Stimulated activated CD8-positive, alpha-beta memory T cell treated with anti-CD3 and anti-CD28 coated beads, Interleukin-7, amount 100 ng/mL, for 48 hours (primary cell): ENCODE measurements at places on chromosomes 3 and 15.

- no peak for DNase-seq
Observed at GRCh38 chr3:150875548-150875947, 29.7 kb downstream of the MINDY4B start.

- no peak for DNase-seq
Observed at GRCh38 chr15:60751985-60752952, 273.3 kb upstream of the ICE2 start.

GRCh38 chr3:164371681-164372080 is 706.6 kb downstream of the SI start:
- DNase-seq, result no peak

DNA sequence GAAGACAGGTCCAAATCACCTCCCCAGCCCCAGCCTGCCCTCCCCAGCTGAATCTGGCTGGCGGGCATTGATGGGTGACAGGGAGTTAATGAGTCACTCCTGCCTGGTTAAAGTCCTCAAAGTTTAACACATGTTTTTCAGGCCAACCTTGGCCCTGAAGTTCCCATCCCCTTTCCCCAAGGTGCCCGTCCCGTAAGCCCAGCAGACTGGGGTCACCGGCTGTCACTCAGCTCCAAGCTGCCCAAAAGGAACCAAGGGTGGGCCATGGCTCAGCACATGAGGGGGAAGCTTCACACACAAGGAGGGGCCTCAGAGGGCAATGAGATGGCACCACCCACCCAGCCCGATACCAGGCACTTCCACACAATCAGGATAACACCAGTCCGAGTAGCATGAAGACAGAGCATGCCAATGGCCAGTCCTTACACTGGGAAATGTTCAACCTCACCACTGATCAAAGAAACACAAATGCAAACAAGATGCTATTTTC is 10.2 kb upstream of the KLF15 start:
- DNase-seq, result no peak

- DNase-seq, result no peak
Observed at GRCh38 chr15:55407498-55408011, 604 bp downstream of the CCPG1 start.

DNA sequence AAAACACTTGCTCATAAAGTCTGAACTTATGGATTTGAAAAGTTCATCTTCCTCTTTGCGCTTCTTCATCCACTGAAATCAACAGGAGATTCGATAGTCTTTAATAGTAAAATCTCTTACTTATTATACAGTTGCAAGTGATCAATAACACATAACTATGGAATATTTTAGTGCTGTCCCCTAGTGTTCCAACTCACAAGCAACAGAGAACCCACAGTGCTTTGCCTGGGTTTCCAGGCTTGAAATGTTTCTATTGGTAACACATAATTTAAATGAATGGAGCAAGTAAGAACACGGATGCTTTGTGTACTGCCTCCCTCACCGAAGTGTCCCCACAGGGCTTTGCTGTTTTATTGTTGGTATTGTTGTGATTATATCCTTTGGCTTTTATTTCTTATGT is 93.5 kb downstream of the WDR72 start:
- DNase-seq, result no peak

- DNase-seq, result no peak
Observed at GRCh38 chr15:101427606-101428487, 61.7 kb downstream of the PCSK6 start.

DNA sequence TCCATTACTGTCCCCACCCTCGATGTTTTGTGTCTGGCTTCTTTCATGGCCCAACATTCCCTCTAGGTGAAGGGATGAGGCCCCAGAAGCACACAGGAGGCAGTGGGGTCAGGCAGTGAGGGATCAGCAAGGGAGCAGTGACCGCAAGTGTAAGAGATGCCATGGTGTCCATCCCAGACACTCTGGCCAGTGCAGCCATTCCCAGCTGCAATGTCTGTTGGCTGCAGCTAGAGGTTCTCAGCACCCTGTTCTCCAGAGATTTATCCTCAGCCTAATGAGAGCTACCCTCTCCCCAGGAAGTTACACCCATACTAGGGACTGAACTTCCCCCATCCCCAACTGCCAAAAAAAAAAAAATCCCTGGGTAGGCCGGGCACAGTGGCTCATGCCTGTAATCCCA is 40.2 kb downstream of the TRANK1 start:
- DNase-seq, result no peak

DNA sequence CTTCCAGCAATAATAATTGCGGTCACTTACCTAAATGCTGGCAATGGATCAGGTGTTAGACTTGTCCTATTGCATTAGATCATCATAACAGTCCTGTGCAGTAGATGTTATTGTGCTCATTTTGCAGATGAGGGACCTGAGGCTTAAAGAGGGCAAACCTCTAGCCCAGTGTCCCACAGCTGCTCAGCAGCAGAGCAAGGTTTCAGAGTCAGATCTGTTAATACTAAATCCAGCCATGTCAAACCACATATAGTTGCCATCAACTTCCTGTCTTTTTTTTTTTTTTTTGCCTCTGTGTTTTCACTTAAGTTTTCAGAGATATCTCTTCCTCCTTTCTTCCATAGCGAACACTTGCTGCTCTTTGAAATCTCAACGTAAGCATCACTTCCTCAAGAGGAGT is 12.1 kb downstream of the FEZF2 start:
- no peak for DNase-seq

DNA sequence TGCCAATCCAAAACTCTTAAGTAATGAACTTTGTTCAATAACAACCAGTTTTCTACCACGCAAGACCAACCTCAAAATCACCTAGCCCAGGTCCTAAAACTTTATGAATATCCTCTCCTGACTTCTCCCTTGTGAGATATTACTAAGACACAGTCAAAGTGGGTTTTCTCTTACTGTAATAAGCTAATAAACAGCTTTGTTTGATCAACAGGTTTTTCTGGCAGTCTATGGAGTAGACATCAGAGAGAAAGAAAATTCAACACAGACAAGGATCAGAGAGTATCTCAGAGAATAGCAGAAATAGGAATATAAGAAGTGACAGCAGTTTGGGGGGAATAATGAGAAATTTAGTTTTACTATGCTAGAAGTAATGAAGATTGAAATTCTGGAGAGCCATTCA is 79.6 kb downstream of the NR2E3 start:
- DNase-seq, result no peak

- DNase-seq, result no peak
Observed at GRCh38 chr15:69891070-69891536, 206.6 kb downstream of the TLE3 start.

GRCh38 chr3:194728986-194729385 is 43.3 kb downstream of the FAM43A start:
- no peak for DNase-seq

DNA sequence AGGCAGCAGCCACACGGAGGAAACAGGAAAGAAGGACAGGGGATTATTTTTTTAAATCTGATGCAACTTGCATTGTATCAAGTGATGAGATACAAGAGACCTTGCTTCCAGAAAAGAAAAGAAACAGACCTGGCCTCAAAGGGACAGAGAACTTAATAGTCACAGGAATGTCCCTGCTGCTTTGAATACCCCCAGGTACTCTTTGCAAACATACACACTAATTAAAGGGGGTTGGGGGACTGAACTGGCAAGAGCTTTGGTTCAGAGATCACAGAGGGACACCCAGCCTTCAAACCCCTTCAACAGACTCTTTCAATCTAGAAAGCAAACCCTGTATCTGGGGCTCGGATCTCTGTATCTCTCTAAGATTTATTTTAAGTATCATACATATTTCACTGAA is 18.0 kb downstream of the TNIK start:
- DNase-seq, result no peak

DNA sequence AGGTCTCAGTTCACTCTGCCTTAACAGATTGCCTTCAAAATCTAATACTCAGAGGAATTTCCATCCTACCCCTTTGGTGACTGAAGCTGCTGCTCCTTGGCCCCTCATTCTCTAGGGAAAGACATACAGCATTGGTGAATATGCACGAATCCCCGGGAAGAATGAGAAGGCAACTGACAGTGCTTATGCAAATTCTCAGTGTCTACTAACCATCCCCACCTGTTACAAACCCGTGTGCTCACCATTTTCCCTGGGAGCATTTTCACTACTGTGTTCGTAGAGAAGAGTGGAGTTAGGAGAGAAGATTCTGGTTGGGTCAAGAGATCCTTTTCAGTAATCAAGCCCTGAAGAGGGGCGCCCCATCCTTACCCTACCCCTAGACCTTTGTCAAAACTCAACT is 37.7 kb downstream of the SYNM start:
- no peak for DNase-seq

GRCh38 chr3:52518723-52519444 is 14.8 kb downstream of the NT5DC2 start:
- no peak for DNase-seq

DNA sequence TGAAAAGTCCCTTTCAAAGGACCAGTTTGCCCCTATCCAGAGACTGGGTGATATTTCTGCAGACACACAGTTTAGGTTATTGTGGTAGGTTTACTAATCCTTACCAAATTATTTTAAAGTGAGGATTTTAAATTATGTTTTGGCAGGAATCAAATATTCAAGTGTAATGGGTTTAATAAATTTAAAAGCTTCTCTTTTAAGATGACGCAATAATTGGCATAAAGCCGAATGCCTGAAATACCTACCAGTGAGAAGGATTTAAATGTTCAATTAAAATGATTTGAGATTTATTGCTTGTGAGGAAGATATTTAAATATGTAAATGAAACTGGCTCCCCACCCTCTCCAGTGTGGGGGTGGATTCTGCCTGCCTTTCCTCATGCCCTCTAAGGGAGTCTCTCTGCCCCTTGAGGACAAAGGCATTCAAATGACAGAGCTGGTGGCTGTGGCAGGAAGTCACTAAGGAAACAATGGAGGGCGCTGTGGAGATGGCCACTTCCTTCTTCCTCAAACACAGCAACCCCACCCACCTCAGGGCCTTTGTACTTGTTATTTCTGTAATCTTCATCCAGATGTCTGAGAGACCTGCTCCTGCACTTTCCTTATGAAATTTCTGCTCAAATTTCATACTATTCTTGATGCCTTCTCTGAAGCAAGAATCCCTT is 131.7 kb downstream of the TNIK start:
- DNase-seq, result peak; percentile 7

DNA sequence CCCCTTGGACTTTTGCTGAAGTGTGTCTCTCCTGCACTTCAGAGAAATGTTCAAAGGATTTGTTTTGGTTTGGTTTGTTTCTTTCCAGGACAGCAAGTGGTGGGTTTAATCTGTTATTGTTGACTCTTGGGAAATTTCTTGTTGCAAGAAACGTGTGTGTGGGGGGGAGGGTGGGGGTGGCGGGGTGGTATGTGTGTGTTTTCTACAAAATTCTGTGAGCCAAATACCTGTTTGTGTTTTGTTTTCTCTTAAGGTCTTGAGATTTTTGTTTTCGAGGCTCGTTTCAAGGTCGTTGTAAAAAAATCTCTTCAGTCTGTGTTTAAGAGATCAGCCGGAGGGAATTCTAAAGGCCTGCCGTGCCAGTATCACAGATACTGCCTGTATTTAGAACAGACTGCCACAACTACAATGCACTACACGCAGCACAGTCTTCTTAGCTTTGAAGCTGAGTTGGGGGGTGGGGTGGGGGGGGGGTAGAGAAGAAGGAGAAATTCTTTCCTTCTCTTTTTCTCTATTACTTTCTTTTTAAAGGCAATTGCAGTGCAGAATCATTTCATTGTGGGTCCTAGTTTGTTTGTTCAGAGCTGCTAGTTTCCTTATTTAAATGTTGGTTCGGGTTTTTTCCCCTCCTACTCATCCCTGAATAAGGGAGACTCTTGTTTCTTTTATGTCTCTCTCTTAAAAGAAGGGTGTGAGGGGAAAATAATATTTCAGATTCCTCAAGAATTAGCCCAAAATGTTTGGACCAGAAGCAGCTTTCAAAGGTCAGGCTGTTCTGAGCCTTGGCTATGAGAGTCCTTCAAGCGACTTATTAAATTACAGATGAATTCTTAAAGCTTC is 1.4 kb upstream of the BCL6 start:
- no peak for DNase-seq

DNA sequence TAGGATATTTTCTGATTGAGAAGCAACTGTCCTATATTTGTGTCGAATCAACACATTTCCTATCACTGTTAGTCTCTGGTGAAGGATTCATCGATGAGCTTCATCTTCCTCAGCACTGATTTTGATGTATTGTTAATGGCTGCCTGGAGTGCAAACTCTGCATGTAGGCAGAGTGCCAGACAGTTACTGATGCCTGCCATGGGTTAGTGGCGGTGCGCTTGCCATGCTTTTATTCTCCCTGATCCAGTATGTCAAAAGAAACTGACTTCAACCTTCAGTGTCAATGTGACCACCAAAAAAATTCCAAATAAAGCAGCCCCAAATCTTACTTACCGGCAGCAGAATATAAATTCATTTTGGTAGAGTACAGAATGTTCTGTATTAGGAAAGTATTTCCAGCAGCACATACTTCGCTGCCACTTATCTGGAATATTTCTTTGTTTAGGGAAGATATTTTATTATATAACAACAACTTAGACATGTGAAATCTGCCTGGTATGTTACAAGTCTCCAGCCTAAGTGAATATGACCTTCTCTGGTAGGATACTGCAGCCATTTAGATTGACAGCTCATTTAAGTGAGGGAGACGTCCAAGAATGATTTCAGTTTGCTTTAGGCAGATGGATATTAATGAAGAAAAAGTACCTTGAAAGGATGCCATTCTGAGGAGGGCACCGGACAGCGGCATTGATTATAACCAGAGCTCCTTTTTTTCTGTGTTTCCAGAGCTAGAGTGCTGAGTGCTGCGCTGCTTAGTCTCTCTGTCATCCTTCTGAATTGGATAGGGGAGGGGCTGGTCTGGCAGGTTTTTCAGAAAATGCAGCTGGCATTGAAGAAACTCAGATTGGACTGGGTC is 59.9 kb downstream of the ARHGEF26 start:
- no peak for DNase-seq

GRCh38 chr15:68709876-68710275 is 110.8 kb downstream of the ANP32A start:
- DNase-seq, result no peak

- DNase-seq, result peak; percentile 31
Observed at GRCh38 chr3:13040361-13041074, 32.7 kb downstream of the IQSEC1 start.

GRCh38 chr3:12253516-12254343 is 35.1 kb upstream of the PPARG start:
- no peak for DNase-seq

DNA sequence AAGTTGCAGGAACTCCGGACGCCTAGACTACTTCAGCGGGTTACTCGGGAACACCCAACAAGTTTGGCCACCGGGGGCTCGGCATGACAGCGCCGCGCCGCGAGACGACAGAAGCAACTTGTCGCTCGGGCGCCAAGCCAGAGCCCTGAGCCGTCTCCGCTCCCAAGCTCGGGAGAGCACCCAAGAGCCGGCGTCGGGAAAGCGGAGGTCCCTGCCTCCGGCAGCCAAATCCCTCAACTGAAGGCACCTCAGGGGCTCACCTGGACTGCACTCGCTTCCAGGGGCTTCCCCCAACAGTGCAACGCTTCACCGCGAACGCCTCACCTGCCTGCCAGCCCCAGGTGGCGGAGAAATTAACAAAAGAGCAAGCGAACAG is 640 bp downstream of the MB21D2 start:
- DNase-seq, result no peak

GRCh38 chr3:7447197-7447769 is 586.4 kb downstream of the GRM7 start:
- no peak for DNase-seq
